ENCODE measurements at places on chromosomes 4 and X.

GRCh38 chr4:55343887-55344286 is 2.2 kb upstream of the SRD5A3 start:
- DNase-seq = no peak

DNA sequence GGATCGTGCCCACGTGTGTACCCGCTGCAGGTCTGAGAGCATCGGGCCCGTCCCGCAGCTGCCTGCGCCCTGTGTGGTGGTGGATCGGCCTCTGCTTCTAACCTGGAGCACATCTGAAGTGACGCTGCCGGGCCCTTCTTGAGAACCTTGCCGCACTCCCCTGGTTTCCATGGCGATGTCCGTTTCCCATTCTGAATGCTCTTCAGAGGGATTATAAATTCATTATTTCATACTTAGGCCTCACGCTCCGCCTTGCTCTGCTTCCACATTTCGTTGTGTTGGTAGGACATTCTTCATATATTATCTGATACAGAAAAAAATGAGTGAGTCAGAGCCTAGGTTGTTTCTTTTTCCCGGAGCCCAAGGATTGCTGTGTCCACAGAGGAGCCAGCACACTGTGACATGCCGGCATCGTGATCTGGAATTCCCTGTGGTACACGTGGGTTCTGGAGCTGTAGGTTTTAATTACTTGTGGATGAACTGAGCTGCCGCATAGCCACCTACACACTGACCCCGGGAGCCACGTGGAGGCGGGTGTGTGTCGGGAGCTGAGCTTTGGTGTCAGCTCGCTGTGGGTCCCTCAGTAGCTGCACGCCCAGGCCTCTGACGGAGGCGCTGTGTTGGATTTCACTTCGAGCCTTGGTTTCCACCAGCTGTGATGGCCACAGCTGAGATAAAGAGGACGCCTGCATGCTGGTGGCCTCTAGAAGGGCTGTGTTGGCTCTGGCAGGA is 63.4 kb downstream of the PSAPL1 start:
- DNase-seq = no peak

DNA sequence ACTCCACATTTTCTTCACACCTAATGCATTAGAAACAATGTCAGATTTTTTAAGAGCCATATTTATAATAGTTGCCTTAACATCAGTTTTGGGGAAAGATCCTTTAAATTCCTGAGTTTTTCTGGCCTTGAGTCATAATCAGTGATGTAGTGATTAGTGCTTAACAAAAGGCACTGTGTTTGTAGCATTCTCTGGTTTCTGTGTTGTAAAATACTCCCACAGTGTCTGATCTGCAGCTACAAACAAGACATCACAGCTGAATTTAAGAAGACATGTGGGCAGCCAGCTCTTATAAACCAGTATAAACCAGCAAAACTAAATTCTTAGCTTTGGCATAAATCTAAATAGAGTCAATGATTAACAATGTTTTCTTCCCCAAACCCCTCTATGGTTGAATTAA is 233.8 kb downstream of the FSTL5 start:
- peak; percentile 24 for DNase-seq

DNA sequence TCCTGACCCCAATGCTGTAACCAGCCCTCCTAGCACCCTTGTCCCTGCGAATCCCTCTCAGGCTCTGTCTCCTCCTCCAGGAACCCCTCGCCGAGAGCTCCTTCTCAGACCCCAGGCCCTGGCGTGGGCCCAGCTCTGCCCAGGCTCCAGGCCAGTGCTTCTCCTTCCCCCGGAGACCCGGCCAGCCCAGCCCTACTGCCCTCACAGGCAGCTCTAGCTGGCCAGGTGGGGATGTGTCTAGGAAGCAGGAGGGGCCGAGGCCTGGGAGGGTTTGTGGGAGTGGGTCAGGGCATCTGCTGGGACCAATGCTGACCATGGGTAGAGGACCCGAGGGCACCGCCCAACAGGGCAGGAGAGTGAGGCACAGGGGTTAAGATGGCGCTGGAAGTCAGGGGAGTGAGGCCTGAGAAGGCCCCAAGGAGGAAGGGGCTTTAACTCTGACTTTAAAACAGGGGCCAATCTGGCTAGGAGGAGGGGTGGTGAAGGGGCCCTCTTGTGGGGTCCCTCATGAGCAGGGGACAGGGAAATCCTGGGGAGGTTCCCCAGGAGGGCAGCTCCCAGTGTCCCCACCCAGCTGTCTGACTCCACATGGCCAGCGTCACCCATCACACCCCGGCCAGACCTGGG is 64.7 kb upstream of the NKX1-1 start:
- DNase-seq = no peak

DNA sequence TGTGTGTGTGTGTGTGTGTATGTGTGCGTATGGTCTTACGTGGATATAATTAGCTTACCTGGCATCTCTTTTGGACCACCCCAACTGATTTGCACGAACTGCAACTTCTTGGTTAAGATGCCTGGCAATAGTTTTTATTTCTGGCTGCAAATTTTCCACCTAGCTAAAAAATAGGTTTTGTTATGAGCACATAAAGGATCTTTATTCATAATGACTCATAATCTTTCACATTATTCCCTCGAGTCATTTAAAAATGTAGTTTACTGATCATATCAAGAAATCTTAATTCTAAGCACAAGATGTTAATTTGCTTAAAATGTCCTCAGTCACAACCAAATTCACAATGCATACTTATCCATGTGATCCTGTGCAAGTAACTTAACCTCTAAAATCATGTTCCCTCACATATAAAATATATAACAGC is 1.5 kb downstream of the COX18 start:
- no peak for DNase-seq

- DNase-seq = no peak
Observed at GRCh38 chr4:151785484-151786157, 24.8 kb upstream of the GATB start.

DNA sequence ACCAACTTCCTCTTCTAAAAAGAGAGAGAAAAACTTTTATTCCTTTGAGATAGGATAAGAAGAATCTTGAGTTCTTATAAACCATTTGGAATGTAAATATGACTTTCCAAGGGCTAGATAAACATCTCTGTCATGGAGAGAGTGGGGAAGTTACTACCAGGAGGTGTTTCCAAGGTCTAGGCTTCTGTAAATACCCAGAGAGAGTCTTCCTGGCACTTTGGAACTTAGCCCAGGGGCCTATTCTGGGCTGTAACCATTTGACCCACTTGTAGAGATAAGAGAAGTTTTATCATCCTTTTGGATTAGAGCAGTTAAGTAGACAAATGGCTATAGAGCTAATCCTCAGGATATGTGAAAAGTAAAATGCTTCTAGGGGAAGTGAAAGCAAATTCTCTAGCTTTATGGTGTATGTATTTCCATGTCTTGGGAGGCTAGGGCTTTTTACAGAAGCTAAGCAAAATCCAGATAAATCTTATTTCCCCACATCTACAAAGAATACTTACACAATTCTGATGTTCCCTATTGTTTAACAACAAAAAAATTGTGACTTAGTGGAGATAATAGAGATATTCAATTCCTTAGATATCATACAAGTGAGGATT is 51.1 kb downstream of the MCUB start:
- DNase-seq = no peak

DNA sequence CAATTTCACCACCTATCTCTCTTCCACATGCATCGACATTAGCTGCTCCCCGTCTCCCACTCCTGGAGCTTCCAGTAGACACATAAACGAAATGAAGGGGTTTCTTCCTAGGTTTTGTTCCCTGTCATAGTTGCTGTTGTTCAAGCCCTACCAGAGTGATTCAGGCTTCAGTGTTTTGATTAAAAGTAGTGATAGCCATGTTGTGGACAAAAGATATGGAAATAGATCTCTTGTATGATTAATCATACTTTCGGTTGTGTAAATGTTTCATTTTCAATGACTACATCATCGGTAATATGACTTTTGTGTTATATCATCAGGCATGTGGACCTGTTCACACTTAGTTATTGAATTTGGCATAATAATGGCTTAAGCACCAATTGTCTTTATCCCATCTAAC is 96.5 kb upstream of the KLF3 start:
- DNase-seq = no peak

DNA sequence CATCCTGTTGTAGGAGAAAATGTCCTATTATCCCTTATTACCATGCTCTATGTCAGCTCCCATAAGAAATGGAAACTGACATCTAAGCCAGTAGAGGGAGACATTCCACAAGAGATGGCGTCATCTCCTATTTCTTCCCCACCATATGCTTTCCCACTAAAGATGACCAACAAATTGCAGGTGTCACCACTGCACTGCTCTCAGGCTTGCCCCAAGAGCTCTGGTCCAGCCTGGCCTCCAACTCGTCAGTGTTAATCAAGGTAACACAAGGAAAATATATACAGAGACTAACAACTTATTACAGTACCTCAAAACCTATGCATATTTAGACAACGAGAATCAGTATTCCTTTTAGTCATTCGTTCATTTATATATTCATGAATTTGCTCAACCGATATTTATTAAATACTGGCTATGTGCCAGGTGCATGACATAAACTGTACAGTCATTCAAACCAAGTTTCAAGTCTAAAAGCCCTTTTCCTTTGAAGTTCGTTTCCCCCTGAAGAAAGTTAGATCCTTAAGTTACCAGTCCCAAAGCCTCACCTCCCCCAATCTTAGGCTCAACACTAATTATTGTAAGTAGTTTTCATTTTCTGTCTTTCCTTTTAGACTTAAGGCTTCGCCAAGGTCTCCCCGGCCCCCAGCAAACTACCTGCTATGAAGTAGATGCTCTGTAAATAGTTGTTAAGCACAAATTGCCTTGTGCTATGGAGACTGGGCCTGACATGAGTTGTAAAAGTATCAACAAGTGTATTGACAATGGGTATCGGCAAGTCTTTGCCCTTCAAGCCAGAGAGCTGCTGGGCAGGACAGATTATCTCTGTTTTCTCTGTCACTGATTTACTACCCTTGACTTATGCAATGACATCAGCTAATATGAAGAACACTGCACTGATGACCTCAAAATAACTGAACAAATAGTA is 3.1 kb upstream of the FGB start:
- no peak for DNase-seq

GRCh38 chr4:111198446-111198845 is 575.6 kb upstream of the PITX2 start:
- DNase-seq = no peak

GRCh38 chr4:70183168-70183939 is 12.2 kb upstream of the ODAM start:
- no peak for DNase-seq

- DNase-seq = no peak
Observed at GRCh38 chr4:122614621-122615020, 6.2 kb downstream of the IL21 start.

DNA sequence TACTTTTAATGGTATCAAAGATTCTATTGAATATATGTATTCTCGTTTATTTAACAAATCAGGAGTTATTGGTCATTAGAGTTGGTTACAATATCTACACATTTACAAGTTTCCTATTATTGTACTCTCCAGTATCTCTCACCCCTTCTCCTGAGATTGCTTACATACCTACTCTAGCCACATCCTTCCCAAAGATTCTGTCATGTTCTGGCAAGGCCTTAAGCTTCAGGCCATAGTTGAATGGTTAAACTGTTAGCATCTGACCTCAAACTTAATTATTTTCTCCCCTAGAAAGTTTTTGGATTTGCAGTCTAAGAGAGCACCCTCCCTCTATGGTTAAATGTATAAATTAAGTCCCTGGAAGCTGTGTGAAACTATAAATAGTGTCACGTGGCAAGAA is 784.2 kb downstream of the GLUD2 start:
- DNase-seq = no peak

DNA sequence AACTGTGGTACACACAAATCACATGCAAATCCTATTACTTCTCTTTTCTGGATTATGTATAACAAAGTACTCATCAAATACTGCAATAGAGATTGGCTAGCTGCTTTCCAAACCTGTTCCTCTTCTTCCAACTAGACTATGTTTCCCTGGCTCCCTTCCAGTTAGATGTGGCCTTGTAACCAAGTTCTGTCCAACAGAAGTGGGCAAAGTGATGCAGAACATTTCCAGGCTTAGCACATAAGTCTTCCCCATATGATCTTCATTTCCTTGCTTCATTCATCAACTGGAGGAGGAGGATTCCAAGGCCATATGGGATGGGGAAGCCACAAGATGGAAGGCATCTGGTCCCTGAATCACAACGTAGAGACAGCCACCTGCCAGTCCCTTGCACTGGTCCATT is 8.0 kb downstream of the SLC9A7 start:
- DNase-seq = no peak

DNA sequence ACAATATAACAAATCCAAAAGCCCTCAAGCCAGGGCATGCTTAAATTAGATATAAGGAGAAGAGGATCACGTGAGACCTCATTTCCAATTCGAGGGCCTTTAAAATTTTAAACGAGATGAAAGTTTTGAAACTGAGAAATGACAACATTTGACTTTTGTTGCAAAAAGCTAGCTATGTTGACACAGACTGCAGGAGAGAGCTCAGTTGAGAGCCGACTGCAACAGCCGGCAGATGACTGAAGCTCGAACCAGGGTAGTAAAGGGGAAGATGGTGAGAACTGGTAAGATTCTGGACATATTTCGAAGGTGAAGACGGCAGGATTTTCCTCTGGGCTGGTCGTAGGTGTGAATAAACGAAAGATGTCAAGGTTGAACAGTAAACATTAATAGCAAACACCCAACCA is 773 bp downstream of the PRMT9 start:
- no peak for DNase-seq

DNA sequence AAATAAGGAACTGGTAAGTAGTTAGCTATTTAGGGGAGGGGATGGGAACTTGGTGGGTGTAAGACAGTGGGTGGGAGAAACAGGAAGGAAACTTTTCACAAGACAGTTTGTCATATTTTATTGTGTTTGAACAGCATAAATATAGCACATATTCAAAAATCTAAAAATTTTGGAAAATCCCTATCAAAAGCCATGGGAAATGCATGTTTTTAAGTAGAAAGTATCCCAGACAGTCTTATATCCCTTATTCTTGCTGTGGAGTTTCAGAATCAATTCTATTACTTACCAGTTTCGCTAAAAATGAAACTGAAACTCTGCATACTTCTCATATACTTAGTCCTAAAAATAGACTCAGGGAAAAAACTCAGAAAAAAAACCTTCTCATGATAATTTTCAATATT is 22.3 kb upstream of the RASGEF1B start:
- no peak for DNase-seq

- DNase-seq = no peak
Observed at GRCh38 chrX:68432648-68433047, 647 bp downstream of the OPHN1 start.

DNA sequence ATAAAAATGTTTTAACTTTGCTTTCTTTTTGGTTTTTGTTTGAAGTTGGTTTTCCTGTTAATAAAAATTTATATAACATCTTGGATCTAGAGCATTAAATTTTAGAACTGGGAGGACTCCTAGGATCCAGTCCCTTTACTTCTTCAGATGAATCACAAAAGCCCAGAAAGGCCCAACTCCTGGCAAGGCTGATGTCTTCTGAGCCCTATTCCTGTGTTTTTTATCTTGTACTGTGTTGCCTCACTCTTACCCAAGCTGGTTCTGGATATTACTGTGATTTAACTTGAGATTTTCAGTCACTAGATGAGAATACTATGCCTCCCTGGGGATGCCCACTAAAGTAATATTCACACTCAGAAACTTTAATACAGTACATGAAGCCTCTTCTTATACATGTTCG is 127.1 kb upstream of the GALNT7 start:
- no peak for DNase-seq

All from BJ (cell line).